ENCODE measurements at places on chromosomes 6 and 20.

- DNase-seq, result no peak
These were observed 184.1 kb downstream of the MTFR2 start for GRCh38 chr6:136066005-136066404.

DNA sequence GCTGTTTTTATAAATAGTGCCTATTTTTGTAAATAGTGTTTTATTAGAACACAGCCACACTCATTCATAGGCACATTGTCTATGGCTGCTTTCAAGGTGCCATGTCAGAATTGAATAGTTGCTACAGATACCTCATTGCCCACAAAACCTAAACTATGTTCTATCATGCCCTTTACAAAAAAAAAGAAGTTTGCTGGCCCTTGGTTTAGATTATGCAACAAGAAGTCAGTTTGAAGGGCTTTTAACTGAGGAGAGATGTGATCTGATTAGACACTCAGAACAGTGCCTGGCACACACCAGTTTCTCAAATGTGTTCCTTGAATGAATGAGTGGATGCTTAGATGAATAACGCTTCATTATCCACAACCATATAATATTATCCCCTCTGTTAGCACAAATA lies 366.1 kb downstream of the MAFB start:
- no peak for DNase-seq

DNA sequence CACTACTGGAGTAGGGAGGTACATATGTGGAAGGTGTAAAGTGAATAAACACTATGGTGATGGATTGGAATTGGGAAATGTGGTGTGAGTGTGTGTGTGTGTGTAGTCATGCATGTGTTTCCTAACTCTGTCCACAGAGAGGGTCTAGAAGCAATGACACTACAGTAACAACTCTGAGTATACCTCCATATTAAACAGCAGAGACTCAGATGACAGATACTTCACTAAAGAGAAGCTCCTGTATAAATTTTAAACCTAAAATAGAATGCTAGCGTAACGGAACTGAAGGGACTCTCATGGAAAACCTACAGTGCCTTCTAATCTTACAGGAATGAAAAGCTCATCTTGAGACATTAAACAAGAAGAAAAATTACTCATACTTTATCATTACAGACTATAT lies 150.5 kb downstream of the SLC16A10 start:
- no peak for DNase-seq

DNA sequence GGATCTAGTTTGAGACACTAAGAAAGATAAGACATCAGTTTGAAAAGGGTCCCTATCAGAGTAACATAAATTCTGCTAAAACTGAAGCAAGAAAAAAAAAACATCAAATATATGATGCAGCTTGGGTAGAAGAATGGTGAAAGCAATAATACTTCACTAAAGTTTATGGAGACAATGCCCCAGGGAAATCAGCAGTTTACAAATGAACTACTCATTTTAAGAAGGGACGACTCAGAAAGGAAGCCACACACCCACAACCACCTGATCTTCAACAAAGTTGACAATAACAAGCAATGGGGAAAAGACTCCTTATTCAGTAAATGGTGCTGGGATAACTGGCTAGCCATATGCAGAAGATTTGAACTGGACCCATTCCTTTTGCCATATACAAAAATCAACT lies 143.5 kb downstream of the TPBG start:
- DNase-seq, result no peak

- DNase-seq, result no peak
These were observed 6.0 kb upstream of the PRL start for GRCh38 chr6:22302838-22303237.

- no peak for DNase-seq
These were observed 79.5 kb upstream of the MYL9 start for GRCh38 chr20:36461600-36462439.
